ENCODE measurements at places on chromosomes 5 and 9.

GRCh38 chr5:93794954-93795353, 53.6 kb upstream of the POU5F2 start:
- no peak for DNase-seq

DNA sequence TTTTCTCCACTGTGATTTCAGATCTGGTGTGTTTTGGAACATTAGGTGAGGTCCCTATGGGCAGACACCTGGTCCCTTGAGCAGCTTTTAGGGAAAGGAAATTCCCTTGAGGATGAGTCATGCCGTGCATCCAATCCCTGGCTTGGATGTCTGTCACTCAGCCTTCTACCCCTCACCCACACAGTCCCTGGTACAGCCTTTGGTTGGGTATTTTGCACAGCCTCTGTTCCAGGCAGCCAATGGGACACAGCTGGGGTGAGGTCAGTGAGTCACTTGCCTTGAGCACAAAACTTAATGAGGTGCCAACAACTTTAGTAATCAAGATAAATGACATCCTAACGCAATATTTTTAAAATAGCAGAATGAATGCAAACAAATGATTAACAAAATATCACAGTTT, 22.7 kb upstream of the SVEP1 start:
- DNase-seq = no peak

- DNase-seq = no peak
Observed at GRCh38 chr9:15332939-15333338, 25.9 kb upstream of the TTC39B start.

DNA sequence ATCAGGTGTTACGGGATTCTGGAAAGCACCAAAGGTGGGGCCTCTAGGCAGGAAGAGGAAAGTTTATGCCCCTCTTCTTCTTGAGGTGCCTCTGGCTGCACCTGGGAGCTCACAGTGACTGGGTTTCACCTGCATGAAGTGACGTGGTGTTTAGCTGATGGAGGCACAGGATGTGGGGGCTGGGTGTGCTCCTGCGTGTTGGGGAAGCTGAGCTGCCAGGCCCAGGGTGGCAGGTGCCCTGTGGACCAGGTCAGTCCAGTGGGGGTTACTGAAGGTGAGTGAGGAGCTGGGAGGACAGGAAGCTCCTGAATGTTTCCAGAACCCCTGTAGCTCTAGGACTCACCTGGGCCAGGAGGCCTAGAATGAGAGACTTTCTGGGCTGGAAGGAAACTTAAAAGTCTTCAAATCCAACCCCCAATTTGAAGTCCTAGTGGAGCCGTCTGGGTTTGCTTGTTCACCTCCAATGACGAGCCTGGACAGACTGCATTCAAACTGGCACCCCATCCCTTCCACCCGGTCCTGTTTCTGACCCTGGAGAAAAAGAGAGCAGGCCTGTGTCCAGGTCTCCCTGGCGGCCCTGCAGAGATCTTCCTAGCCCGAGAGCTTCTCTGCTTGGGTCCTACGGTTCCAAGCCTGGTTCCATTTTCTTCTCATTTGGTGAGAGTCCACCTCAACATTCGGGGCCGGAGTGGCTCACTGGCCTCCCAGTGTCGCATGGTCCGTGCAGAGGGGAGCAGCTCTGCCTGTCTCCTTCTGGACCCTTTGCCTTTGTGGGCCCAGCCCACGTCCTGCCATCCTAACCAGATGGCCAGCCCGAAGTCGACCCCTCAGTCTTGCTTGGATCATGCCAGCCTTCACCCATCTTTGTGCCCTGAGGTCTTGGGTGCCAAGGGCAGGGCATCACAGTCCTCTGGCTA, 22.3 kb downstream of the TRAF1 start:
- DNase-seq = peak; percentile 54

DNA sequence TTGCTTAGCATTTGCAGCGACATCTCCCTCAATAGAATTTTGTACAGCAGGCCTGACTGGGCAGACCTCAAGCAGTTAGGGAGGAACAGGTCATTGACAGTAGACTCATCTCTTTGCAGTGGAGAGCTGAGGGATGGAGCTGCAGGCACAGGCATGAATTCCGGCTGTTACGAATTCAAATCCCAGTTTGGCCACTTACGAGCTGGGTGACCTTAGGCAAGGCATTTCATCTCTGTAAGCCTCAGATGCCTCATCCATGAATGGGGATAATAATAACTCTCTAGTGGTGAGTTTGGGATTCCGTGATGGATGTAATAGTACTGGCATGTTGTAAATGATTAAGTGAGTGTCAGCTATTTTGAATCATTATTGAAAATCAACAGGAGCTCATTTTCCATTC, 195.3 kb downstream of the SEMA6A start:
- no peak for DNase-seq

DNA sequence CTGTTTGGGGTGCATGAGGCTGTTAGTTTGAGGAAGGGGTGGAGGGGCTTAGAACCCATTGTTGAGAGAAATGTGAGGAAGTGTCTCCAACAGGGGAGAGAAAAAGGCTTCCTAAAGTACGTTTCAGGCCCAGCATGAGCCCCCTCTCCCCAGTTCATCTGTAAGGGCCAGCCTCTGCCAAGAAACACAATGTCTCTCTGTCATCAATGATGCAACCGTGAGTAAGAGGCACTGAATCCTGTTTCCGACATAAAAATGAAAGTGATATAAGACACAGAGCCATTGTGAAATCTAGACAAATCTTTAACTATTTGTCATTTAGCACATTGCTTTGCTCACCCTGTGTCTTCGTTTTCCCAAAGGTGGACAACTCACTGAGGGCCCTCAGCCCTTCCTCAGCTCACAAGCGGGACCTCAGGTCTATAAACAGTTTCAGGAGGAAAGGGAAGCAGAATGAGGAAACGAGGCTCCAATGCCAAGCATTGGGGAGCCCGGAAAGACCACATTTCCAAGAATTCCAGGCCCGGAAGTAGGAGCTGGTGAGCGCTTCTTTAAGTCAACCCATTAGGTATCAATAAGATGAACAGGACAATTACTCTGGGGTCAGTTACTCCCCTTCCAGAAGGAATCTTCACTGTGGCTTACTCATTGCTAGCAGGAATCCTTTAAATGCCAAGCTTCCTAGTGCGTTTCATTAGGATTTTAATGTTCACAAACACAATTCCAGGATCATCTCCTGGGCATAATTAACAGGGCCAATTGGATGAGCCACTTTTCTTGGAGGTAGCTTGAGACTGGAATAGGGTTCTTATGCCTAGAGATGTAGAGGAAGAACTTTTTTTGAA, 59.0 kb upstream of the KLF4 start:
- no peak for DNase-seq

All from activated T-cell treated with anti-CD3 and anti-CD28 coated beads, Interleukin-2, amount 50 U/mL, for 24 hours (primary cell).